Keratinocyte (primary cell): ENCODE measurements at places on chromosomes 4 and X. TPM values are rescaled to one million over a fixed set of nuclear protein-coding genes. Genes with fewer than 3 reads are reported as not detected.
A peak's percentile ranks its signal among the peaks of the same experiment; 100 is the strongest.

The TRIM60 gene
- not detected in 3 replicates for polyA plus RNA-seq

GRCh38 chr4:105434940-105435339 is 38.9 kb downstream of the PPA2 start:
- no peak overlapping the region for H3K27ac ChIP-seq
- no peaks in the 10 kb centered on the region for H3K27me3 ChIP-seq
- DNase-seq: no peak
- no peak overlapping the region for H3K4me3 ChIP-seq
- no peaks in the 10 kb centered on the region for H3K36me3 ChIP-seq

The RRAGB gene
- 10.2 to 28.5 TPM (median 18.9 TPM) in 3 replicates for polyA plus RNA-seq

- H3K27ac ChIP-seq: no peak overlapping the region
- DNase-seq: no peak
- H3K27me3 ChIP-seq: no peaks in the 10 kb centered on the region
- no peak overlapping the region for H3K4me3 ChIP-seq
Measured at GRCh38 chr4:27304751-27305150, 444.1 kb downstream of the STIM2 start.

The TLR3 gene
- polyA plus RNA-seq: 5.6 to 9.3 TPM (median 8.8 TPM) in 3 replicates

The CEP135 gene
- polyA plus RNA-seq: 2.6 to 5.4 TPM (median 3.5 TPM) in 3 replicates

GRCh38 chrX:3348191-3348590 is 1.7 kb upstream of the MXRA5 start:
- DNase-seq: no peak
- H3K4me1 ChIP-seq: peaks cover 7% of the 10 kb centered on the region
- no peaks in the 10 kb centered on the region for H3K36me3 ChIP-seq
- H3K4me3 ChIP-seq: no peak overlapping the region
- H3K27ac ChIP-seq: no peak overlapping the region

DNA sequence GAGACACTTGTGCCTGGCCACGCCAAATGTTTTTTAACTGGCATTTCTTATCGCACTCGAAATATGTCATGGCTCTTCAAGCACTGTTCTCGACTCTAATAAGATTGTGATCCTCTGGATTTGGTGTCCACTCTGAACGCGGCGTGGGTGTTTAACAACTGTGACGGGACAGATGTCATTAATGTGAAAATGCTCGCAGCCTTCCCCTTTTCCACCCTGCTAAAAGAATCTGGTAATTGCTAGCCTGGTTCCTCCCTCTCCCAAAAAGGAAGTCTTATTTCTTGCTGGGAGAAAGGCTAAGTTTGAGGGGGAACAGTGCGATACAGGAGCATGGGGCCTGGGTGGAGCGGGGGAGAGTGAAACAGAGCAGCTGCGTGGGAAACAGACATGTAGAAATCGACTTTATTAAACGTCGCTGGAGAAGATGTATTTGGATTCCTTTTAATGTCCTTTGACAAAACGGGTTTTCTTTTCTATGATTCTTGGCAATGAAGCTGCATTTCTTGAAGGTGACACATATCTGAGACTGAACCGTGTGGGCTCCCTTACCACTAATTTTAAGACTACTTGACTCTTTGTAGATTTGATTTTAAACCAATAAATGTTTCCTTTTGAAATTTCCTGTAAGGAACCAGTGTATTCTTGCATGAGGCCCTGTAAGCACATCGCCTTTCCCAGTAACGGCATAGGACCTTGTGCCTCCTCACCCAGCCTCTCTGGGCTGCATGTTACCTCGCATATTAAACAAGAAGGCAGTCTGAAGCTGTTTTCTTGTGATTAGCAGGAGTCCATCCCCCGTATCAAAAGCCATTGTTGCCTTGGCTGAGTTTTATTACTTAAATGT is 17.8 kb downstream of the TBC1D1 start:
- DNase-seq: no peak
- peaks cover 3% of the 10 kb centered on the region for H3K27me3 ChIP-seq
- no peak overlapping the region for H3K4me3 ChIP-seq
- no peaks in the 10 kb centered on the region for H3K36me3 ChIP-seq

The CT55 gene
- not detected in 3 replicates for polyA plus RNA-seq

The PABPC1L2B gene
- polyA plus RNA-seq: not detected in 3 replicates

GRCh38 chrX:38961936-38962335 is 160.7 kb downstream of the MID1IP1 start:
- H3K27me3 ChIP-seq: no peaks in the 10 kb centered on the region
- H3K36me3 ChIP-seq: no peaks in the 10 kb centered on the region
- no peaks in the 10 kb centered on the region for H3K4me1 ChIP-seq
- DNase-seq: no peak
- no peak overlapping the region for H3K4me3 ChIP-seq

DNA sequence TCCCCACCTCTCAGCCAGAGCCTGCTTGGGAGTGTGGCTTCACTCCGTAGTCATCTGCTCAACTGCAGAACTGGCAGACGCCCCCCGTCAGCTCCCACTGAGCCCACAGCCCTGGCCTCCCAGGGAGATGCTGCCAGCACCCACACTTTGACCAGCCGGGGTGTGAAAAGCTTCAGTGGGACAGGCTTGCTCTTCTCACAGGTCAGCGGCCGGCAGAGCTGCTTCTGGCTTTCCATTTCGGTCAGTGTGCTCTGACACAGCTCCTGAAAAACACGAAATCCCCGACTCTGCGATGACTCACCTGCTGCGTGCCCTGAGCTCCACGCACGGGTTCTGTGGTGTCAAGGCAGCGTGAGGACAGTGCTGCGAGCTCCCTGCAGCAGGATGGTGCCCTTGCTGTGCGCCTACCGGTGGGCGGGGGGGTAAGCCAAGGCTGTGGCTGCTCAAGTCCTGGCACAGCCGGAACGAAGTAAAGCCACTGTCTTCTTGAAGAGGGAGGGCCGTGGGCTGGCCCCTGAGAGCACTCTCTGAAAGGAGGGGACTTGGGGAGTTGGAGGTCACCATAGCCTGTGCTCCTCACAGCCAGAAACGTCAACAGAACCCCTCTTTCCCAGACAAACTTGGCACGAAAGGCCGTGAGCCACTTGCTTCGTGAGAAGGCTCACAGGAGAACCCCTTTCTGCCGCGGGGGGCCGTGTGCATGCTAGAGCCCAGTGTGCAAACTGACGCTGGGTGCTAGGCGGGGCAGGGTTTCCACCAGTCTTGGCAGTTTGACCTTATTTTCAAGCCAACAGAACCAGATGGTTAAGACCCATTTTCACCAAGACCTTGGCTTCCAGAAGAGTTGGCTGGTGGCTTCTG is 23.6 kb downstream of the NOP14 start:
- DNase-seq: no peak
- H3K27me3 ChIP-seq: no peaks in the 10 kb centered on the region
- H3K4me3 ChIP-seq: no peak overlapping the region
- H3K27ac ChIP-seq: no peak overlapping the region
- H3K4me1 ChIP-seq: peaks cover 26% of the 10 kb centered on the region
- peaks cover 62% of the 10 kb centered on the region for H3K36me3 ChIP-seq

- no peaks in the 10 kb centered on the region for H3K4me1 ChIP-seq
- no peak overlapping the region for H3K4me3 ChIP-seq
- no peaks in the 10 kb centered on the region for H3K36me3 ChIP-seq
- no peak for DNase-seq
- H3K27ac ChIP-seq: no peak overlapping the region
Measured at GRCh38 chr4:30642567-30642966, 77.6 kb upstream of the PCDH7 start.

- DNase-seq: no peak
- no peaks in the 10 kb centered on the region for H3K4me1 ChIP-seq
Measured at GRCh38 chrX:2627272-2627867, 63.7 kb upstream of the CD99 start.

GRCh38 chr4:107824350-107825071 is at the start of gene SGMS2:
Gene SGMS2 (plus strand): TSS chr4:107824932. CDS start chr4:107895554, 70,622 bp downstream.
- H3K4me3 ChIP-seq: peak within 1 kb of the TSS; percentile 87
- peak; percentile 64 for DNase-seq
- peak within 1 kb of the TSS; percentile 92 for H3K27ac ChIP-seq
- peaks cover 22% of the 10 kb centered on the region for H3K4me1 ChIP-seq
- H3K27me3 ChIP-seq: no peaks in the 10 kb centered on the region

The DCAF12L2 gene
- 0.04 TPM in 1 of 3 replicates, not detected in the others for polyA plus RNA-seq

The RHOXF1 gene
- not detected in 3 replicates for polyA plus RNA-seq

The ZNF275 gene
- polyA plus RNA-seq: 3.4 to 6.4 TPM (median 5.3 TPM) in 3 replicates

GRCh38 chrX:130083656-130084382 is 26.5 kb downstream of the ELF4 start:
- H3K27me3 ChIP-seq: no peaks in the 10 kb centered on the region
- H3K27ac ChIP-seq: no peak overlapping the region
- no peak overlapping the region for H3K4me3 ChIP-seq
- no peaks in the 10 kb centered on the region for H3K36me3 ChIP-seq
- no peaks in the 10 kb centered on the region for H3K4me1 ChIP-seq

DNA sequence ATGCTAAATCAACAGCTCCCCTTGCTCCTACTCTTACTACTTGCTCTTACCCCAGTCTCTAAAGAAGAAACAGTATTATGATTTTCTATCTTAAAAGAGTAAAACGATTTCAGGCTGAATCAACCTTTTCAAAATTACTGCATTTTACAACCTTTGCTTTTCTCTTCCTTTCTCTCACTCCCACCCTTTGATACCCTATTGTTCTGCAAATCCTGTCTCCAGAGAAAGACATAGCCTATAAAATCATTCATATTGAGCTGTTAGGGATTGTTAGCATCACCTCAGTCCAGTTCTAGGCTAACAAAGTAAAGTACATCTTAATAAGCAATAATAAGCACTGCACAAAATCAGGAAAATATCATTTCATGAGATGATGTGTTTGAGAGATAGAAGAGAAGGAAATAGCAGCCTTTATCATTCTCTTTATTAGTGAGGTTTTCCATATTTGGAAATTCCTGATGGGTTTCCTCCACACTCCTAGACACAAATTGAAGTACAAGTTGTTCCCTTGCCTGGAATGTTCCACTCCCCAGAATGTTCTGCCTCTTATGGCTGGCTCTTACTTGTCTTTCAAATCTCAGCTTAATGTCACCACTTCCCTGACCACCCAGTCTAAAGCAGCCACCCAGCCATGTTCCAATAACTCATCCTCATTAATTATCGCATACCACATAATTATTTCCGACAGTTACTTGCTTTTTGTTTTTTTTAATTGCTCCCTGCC is 219.7 kb downstream of the PALLD start:
- peaks cover 2% of the 10 kb centered on the region for H3K36me3 ChIP-seq
- peaks cover 3% of the 10 kb centered on the region for H3K4me1 ChIP-seq
- no peak overlapping the region for H3K4me3 ChIP-seq
- H3K27ac ChIP-seq: no peak overlapping the region
- DNase-seq: no peak
- no peaks in the 10 kb centered on the region for H3K27me3 ChIP-seq

The DMP1 gene
- not detected in 3 replicates for polyA plus RNA-seq

- DNase-seq: no peak
- H3K36me3 ChIP-seq: no peaks in the 10 kb centered on the region
- peaks cover 15% of the 10 kb centered on the region for H3K27me3 ChIP-seq
- no peak overlapping the region for H3K27ac ChIP-seq
- H3K4me3 ChIP-seq: no peak overlapping the region
Measured at GRCh38 chr4:2790583-2791517, 2.0 kb upstream of the SH3BP2 start.

DNA sequence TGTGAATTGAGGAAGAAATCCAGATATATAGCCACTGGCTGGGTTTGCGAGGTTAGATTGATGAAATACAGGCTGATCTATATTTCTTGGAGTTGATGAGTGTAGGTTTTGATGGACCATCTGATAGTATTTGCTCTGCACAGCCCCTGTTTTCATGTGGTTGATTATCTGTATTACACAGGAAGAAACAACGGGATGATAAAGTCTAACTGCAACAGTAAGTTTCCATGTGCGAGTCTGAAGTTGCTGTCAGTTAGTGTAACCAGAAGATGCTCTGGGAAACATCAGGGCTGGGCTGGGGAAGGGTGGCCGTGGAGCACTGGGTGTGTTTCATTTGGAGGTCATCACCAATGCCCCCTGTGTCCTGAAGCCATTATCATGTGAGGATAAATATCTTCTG is 148.4 kb upstream of the SFRP2 start:
- peaks cover 4% of the 10 kb centered on the region for H3K27me3 ChIP-seq
- no peak overlapping the region for H3K4me3 ChIP-seq
- H3K27ac ChIP-seq: no peak overlapping the region
- no peaks in the 10 kb centered on the region for H3K4me1 ChIP-seq
- no peaks in the 10 kb centered on the region for H3K36me3 ChIP-seq
- DNase-seq: no peak

The GRSF1 gene
- 71.5 to 121 TPM (median 77.9 TPM) in 3 replicates for polyA plus RNA-seq
